ENCODE measurements at places on chromosomes 11 and 22. TPM values are rescaled to one million over a fixed set of nuclear protein-coding genes. Genes with fewer than 3 reads are reported as not detected.
A peak's percentile ranks its signal among the peaks of the same experiment; 100 is the strongest.

DNA sequence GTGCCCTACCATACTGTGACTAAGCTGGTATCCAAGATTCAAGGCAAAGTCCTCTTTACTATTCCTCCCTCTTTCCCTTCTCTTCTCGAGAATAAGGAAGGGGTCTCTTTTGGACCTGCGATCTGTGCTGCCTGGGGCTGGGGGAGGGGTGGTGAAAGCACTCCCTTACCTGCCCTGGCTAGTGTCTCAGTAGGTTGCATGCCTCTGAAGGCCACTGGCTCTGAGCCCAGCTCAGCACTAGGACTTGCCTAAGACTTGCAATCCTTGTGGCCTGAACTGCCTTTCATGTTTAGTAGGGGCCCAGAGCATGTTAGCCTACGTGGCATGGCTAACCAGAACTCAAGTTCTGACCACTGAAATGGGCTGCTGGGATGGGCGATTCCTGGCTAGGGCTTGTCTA, 13.0 kb upstream of the REXO2 start:
- no peaks in the 10 kb centered on the region for H3K27me3 ChIP-seq
- no peaks in the 10 kb centered on the region for H3K4me1 ChIP-seq
- no peak overlapping the region for H3K27ac ChIP-seq
- no peaks in the 10 kb centered on the region for H3K36me3 ChIP-seq
- DNase-seq = no peak

DNA sequence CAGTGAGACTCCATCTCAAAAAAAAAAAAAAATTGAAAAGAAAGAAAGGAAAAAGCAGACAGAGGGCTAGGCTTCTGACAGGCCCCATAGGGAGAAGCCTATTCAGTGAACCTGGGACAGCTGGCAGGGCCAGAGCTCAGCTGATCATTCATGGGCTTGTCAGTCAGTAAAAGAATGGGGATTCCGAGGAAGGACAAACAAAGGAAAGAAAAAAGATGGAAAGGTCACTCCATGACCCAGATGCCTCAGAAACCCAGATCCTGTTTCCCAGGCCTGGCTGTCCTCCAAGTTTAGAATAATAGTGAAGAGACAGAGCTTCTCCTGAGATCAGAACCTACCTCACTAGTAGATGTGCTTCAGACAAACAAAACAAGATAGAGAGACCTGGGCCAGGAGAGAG, 34.3 kb upstream of the ASPHD2 start:
- no peak for DNase-seq
- no peak overlapping the region for H3K27ac ChIP-seq
- H3K4me1 ChIP-seq = peaks cover 5% of the 10 kb centered on the region

DNA sequence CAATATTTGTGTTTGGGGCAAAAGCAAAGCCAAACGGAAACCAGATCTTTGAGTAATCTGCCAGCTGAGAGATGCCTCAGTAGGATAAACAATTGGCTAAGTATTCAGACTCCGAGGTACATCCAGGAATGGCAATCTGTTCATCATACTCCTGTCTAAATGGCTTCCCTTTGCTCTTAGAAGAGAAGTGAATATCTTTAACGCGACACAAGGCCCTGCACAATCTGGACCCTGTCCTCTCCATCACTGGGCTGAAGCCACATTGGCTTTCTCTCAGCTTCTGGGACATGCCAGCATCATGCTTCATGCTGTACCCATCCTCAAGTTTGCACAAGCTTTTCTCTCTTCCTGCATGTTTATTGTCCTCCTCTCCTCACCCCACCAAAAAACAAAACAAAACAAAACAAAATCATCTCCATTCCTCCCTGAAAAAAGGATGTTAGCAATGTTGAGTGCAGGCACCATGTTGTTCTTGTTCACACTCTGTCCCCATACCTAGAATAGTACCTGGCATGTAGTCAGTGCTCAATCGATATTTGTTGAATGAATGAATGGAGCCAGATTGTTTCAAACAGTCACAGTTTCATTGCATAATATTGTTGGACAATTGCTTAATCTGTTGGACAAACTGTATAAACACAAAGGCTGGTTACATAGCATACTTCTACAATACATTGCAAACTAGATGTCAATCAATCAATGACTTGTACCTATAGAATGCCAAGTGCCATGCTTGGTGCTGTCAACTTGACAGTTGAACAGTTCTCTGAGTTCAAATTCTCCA, 38.2 kb upstream of the SESN3 start:
- H3K27me3 ChIP-seq = no peaks in the 10 kb centered on the region
- H3K36me3 ChIP-seq = no peaks in the 10 kb centered on the region
- H3K4me3 ChIP-seq = no peak overlapping the region
- 0 out of 2 replicates have a peak, but pooled peaks cover 4% of the 10 kb centered on the region for H3K4me1 ChIP-seq
- no peak overlapping the region for H3K27ac ChIP-seq
- DNase-seq = no peak

GRCh38 chr11:109506115-109506514, 84.1 kb downstream of the C11orf87 start:
- H3K36me3 ChIP-seq = no peaks in the 10 kb centered on the region
- H3K4me1 ChIP-seq = no peaks in the 10 kb centered on the region
- no peak overlapping the region for H3K4me3 ChIP-seq
- no peak overlapping the region for H3K27ac ChIP-seq
- H3K27me3 ChIP-seq = no peaks in the 10 kb centered on the region

DNA sequence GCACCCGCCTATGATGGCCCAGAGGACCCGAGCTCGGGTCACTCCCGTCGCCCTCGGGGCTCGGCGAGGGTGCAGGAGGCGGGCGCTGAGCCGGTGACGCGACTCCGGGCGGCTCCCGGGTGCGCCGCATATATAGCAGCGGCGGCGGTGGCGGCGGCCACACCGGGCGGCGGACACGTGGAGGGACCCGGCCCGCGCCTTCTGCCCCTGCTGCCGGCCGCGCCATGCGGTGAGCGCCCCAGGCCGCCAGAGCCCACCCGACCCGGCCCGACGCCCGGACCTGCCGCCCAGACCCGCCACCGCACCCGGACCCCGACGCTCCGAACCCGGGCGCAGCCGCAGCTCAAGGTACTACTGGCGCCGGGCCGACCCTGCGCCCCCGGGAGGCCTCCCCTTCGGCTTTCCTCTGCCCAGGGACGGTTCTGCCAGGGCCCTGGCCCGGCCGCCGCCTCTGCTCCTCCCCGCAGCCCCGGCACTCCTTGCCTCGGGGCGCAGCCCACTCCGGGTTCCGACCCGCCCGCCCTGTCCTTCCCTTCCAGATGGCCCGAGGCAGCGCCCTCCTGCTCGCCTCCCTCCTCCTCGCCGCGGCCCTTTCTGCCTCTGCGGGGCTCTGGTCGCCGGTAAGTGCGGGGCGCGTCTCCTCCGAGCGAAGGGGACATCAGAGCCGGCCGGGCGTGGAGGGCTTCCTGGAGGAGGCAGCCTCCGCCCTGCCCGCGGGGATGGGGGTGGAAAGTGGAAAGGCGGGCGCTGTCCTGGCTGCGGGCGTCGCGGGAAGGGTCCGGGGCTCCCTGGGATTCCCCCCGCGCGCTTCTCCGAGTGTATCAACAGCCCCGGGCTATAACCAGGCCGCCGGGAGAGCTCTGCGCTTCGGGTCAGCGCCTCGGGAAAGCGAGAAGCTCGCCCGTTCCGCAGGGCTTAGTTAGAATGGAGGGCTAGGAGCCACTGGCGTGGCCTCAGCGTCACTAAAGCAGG, at the start of gene GAL:
Gene GAL, plus strand, starts transcription at position 160 of the 972 bp plus-strand sequence. Its CDS starts 380 bp downstream, at position 540.
- no peaks in the 10 kb centered on the region for H3K27me3 ChIP-seq
- peak; percentile 69 for DNase-seq
- H3K36me3 ChIP-seq = no peaks in the 10 kb centered on the region
- peak within 1 kb of the TSS; percentile 65 for H3K4me3 ChIP-seq
- no peak within 1 kb of the TSS for H3K27ac ChIP-seq

DNA sequence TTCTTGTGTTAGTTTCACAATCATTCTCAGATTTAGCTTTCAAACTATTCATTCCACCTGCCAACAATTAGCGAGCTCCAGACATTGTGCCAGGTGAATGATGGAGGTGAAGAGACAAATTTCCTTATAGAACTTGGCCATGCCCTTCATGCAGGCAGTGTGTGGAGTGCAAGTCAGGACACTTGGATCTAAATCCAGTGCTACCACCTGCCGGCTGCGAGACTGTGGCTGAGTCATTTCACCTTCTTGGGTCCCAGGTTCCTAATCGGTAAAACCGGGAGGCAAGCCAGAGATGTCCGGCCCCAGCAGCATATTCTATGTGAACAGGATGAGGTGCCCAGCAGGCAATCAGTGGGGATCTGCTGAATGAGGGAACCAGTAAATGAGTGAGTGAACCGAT, 18.6 kb upstream of the EHF start:
- no peaks in the 10 kb centered on the region for H3K36me3 ChIP-seq
- H3K4me1 ChIP-seq = peaks cover 19% of the 10 kb centered on the region
- no peak overlapping the region for H3K4me3 ChIP-seq
- no peaks in the 10 kb centered on the region for H3K27me3 ChIP-seq
- no peak overlapping the region for H3K27ac ChIP-seq

- no peaks in the 10 kb centered on the region for H3K4me1 ChIP-seq
- no peaks in the 10 kb centered on the region for H3K36me3 ChIP-seq
- H3K4me3 ChIP-seq = no peak overlapping the region
- H3K27ac ChIP-seq = no peak overlapping the region
- peaks cover 50% of the 10 kb centered on the region for H3K27me3 ChIP-seq
Measured at GRCh38 chr11:117872975-117873827, 3.3 kb downstream of the FXYD6 start.

DNA sequence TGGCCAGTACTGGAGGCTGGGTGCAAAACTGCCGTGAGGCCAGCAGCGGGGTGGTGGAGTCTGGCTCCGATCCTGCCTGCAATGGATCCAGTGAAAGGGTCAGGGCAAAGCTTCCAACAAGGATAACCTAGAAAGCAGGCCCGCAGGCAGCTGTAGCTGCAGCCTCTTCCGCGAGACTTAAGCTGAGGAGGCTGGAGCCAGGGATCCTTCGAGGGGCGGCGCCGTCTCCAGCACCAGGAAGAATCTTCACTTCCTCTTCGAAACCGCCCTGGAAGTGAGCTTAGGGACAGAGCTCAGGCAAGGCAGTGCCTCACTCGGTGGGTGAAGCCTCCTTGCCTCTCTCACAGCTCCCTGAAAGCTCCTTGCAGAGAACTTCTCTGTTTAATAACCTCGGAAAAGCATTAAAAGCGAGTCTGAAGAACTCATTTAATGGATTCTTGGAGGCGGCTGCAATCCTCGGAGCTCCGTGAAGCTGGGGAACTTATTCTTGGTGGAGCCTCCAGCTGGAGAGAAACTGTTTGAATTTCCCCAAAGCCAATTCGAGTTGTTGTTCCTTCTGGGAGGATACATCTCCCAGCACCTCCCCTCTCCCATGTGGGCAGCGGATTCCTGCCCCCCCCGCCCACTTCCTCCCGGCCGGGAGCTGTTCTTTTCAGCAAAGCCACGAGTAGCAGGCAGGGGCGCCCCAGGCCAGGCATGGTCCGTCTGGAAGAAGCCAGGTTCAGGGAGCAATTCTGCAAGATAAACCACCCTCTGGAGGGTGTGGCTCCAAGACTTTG, 169.9 kb downstream of the CTTN start:
- peak; percentile 77 for DNase-seq
- 0 out of 2 replicates have a peak, but pooled peaks cover 10% of the 10 kb centered on the region for H3K4me1 ChIP-seq
- peak overlapping the region; percentile 74 for H3K4me3 ChIP-seq
- peak overlapping the region; percentile 62 for H3K27ac ChIP-seq

- peaks cover 10% of the 10 kb centered on the region for H3K36me3 ChIP-seq
- H3K27ac ChIP-seq = peak overlapping the region; percentile 82
- peaks cover 18% of the 10 kb centered on the region for H3K4me1 ChIP-seq
- peak overlapping the region; percentile 70 for H3K4me3 ChIP-seq
- peak; percentile 65 for DNase-seq
Measured at GRCh38 chr11:62770778-62771143, 435 bp upstream of the TAF6L start.

DNA sequence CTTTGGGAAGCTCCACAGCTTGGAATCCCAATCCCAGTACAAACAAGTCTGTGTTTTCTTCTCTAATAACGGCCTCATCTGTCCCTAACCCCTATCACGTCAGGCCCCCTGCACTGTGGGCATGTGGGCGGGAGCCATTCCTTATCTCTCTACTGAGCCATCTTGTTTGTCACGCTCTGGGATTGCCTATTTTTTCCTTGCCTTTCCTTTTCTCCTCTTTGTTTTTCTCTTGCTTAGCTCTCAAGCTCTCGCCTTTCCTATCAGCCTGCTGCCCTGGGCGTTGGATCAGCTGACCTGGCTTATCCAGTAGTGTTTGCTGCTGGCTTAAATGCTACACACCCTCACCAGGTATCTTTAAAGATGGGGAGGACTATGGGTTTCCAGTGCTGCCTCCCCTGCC, 35.8 kb downstream of the ARHGAP1 start:
- peaks cover 33% of the 10 kb centered on the region for H3K36me3 ChIP-seq
- H3K4me1 ChIP-seq = peaks cover 6% of the 10 kb centered on the region
- no peak overlapping the region for H3K27ac ChIP-seq
- DNase-seq = no peak

DNA sequence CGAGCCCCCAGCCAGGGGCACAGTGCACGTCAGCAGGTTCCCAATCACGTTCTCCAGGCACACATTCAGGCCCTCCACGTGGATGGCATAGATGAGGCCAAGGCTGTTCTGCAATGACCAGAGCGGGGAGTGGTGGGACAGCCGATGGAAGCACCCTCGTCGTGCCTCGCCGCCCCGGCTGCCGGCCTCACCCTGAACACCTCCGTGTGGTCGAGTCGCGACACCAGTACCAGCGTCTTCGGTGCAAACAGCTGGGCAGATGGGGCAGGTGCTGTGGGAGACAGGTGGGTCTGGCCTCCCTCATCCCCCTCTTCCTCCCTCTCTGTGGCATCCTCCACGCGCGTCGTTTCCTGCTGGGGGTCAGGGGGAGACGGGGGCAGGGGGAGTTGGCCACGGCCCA, 7.5 kb downstream of the SBF1 start:
- no peaks in the 10 kb centered on the region for H3K36me3 ChIP-seq
- peaks cover 16% of the 10 kb centered on the region for H3K4me1 ChIP-seq
- H3K4me3 ChIP-seq = no peak overlapping the region
- DNase-seq = no peak

GRCh38 chr11:65032216-65032615, 5.0 kb downstream of the SNX15 start:
- no peak overlapping the region for H3K4me3 ChIP-seq
- no peaks in the 10 kb centered on the region for H3K27me3 ChIP-seq
- no peak overlapping the region for H3K27ac ChIP-seq
- H3K36me3 ChIP-seq = no peaks in the 10 kb centered on the region

The MPEG1 gene
- total RNA-seq = not detected

DNA sequence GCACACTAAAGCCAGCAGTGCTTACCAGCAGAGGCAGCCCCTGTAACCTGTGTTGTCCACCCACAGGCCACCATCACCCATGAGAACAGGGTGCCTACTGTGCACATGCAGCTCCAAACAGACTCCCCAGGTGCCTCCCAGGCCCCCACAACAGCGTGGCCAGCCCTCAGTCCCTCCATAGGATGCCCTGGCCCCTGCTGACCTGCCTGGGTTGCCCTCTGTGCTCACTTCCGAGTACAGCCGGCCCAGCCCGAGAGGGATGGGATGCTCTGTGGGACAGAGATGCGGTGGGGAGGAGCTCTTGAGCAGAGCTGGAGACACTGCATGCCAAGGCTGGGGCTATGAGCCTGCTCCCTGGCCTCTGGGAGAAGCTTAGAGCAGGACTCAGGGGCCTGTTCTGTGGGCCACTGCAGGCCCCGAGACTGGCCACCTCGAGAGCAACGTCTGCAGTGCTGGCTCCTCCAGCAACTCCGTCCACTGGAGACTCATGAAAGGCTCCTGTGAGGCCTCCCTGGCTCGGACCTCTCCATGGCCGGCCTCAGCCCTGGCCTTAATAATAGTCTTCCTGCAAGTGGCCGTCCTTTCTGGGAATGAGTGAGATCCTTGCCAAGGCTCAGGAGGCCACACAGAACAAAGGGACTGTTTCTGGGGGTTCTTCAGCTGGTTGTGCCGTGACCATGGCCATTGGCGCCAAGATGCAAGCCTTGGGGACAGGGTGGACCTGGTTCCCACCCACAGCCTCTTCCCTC, 27.0 kb downstream of the FADS2 start:
- no peaks in the 10 kb centered on the region for H3K27me3 ChIP-seq
- no peaks in the 10 kb centered on the region for H3K4me1 ChIP-seq
- H3K27ac ChIP-seq = no peak overlapping the region
- H3K4me3 ChIP-seq = no peak overlapping the region
